NCI-H446 (cell line): ENCODE measurements at places on chromosomes 3 and 15.
A peak's percentile ranks its signal among the peaks of the same experiment; 100 is the strongest.

- DNase-seq, result no peak
These were observed 106.3 kb downstream of the SNRPN start for GRCh38 chr15:25060996-25061620.

DNA sequence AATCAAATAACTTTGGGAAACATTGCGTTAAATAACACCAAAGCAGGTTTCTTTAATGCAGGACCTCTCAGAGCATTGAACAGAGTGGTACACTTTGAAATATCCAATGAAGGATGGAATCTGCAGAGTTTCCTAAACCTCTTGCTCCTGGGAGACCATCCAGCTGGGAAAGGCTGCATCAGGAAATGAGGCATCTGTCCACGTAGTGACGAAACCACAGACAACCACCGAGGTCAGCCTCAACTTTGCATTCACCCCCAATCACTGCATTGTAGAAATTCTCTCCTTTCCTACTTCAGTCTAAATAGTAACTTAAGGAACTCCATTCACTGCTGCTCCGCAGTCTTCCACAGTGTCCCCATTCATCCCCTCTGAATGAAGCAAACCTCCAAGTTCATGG lies 41.5 kb upstream of the CDV3 start:
- no peak for DNase-seq

DNA sequence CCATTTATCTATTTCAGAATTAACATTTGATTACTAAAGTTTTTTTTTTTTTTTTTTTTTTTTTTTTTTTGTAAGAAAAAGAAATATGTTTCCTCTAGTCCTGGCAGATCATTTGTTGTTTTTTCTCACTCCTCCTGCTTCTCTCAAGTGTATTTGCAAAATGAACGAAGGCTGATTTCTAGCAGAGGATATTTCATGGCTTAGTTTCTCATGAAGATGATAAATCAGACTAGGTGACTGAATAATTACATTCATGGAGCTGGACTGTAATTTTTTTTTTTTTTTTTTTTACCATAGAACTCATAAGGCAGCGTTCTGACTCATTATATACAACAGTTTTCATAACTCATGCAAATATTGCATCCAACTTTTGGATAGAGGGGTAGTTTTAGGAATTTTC lies 332.5 kb upstream of the SEMA6D start:
- DNase-seq, result no peak

DNA sequence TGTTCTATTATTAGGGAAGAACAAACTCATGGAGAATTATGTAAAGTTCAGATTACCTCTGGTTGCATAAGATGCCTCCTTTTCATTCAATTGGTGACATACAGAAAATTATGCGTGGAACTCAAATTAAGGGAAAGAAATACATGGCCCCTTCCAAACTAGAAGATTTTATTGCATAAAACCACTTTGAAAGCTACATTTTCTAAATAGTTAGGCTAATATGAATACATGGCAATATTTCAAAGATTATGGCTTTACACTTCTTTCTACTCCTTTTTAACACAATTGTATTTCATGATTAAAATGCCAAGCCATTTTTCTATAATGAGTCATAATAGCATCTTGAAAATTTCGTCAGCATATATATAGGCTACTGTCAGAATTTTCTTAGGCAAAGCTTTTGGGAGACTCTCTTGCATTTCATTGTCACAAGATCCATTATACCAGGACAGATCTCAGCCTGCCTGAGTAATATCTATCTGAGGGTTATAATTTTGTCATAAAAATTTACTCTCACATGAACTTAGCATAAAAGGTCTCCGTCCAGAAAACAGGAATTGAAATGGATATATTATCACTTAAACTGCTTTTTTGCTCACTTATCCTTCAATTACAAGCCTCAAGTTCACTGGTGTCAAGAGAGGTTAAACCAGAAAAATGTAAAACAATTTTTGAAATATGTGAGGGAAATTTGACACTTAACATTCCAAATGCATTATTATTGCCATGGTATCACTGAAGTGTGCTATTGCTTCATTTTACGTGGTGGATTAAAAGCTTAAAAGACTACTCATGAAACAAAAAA lies 37.1 kb downstream of the CPA3 start:
- peak; percentile 5 for DNase-seq

GRCh38 chr3:174439331-174440252 lies 419.5 kb upstream of the NAALADL2 start:
- peak; percentile 94 for DNase-seq

- no peak for DNase-seq
These were observed 77.4 kb downstream of the MB21D2 start for GRCh38 chr3:192840143-192840836.
